ENCODE measurements at places on chromosomes 4 and X. TPM values are rescaled to one million over a fixed set of nuclear protein-coding genes. Genes with fewer than 3 reads are reported as not detected.

- peak; percentile 78 for DNase-seq
Observed at GRCh38 chr4:140237616-140238350, 83.8 kb upstream of the MAML3 start.

DNA sequence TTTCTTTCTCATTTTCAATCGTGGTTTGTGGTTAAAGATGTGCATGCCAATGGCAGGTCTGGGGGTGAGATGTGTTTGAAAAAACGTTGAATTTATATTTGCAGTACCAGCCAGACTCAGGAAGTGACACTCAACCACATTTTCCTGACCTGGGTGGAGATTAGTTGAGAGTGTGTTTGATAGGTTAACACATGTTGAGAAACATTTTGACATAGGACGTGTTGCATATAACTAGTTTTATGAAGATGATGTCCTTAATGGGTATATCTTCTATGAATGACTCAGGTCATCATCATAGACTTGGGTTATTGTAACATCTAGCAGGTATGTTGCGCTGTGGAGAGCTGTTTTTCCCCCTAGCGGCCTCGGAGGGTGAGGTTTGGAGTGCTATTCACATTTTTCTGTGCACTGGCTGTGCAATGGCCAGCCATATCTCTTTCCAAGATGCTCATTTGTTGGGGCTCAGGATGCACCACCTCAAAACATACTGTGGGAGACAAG lies 21.7 kb upstream of the CD38 start:
- DNase-seq = no peak

GRCh38 chr4:133581996-133582619 lies 433.0 kb downstream of the PCDH10 start:
- DNase-seq = no peak

DNA sequence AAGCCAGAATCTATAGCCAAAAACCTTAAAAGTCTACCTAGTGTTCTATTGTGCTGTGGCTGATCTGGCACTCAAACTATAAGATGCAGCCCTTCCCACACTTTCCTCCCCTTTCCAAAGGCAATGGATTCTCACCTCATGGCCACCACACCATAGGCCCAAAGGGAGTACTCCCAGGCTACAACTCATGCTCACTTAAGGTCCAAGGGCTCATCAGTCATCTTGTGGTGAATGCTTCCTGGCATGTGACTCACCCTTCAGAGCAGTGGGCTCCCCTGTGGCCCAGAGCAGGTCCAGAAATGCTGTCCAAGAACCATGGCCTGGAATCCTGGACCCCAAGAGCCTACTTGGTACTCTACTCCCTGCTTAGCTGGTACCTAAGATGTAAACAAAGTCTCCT lies 181.0 kb downstream of the CHRDL1 start:
- DNase-seq = no peak

DNA sequence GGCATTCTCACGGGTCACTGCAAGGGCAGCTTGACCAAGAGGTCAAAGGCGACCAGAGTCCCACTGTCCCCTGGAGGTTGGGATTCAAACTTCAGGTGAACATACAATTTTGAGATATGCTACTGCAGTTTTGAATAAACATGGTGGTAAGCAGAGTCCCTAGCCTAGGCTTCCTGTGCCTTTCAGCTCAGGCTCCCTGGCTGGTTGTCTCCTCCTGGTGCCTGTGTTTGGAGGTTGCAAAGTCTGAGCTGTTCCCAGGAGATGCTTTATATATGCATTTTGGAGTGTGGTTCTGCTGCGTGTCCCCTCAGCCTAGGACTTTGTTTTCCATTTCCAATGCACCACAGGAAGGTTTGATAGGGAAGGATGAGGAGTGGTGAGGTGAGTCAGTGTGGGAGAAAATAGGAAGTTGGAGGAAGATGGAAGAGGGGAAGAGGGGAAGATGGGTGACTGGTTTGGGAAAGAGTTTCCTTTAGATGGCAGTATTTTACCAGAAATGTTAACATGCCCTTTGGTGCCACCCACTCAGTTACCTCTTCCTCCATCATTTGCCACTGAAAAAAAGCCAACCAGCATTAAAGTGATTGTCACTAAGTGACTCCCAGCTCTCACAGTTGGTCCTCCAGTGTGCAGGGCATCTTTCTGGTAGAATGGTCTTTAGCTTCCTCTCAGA lies 211.7 kb upstream of the AGTR2 start:
- no peak for DNase-seq

DNA sequence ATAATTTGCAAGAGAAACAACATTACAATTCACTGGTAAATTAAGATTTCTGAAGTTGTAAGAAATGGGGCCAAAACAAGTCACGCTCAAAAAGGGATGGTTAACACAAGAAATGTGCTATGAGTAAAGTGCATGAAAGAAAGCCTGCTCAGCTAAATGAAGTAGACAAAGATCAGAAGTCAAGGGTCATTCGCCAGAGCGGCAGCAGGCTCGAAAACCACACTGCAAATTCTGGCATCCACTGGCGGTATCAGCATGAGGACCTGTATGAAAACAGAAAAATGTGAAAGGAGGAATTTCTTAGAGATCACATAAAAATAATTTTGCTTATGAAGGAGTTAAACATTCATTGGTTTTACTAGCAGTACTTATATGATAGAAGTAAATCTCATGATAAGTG lies 49.6 kb downstream of the FBXL5 start:
- DNase-seq = no peak

- DNase-seq = no peak
Observed at GRCh38 chr4:33841120-33841519, 2403.2 kb downstream of the ARAP2 start.

CC2D2A gene
- polyA plus RNA-seq = 50.3 TPM

DNA sequence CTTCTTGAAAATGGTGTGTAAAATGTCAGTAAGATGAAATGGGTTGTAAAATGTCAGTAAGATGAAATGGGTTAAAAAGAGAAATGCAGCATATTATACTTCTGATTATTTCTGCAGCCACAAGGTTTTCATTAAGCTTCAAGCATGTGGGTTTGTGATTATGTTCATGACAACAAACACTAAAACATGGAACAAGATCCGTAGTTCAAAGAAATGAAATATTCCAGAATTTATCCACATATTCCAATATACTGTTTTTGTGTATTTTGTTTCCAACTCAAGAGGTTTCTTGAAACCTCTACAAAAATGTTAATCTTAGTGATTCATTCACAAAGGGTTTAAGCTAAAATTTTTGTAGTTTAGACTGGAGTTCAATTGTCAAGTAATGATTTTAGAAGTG lies 84.0 kb downstream of the ADAMTS3 start:
- DNase-seq = no peak

DNA sequence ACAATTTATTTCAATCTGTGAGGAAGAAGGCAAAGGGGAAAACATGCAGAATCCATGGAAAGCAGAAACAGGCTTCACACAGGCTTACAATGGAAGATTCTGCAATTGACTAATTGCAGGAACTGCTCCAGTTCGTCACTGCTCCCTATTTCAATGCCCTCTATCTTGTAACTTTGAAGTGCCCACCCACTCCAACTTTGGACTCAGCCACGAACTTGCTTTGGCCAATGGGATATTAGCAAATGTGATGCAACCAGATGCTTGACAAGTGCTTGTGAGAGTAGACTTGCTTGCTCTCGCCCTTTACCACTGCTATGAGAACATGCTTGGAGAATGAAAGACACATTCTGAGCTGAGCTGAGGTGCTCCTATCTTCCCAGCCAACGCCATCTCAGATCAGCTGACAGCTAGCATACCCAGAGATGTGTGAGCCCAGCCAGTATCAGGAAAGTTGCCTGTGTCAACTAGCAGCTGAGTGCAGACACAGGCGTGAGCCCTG lies 105.7 kb upstream of the PTCHD1 start:
- DNase-seq = no peak

KCTD8 gene
- not detected for polyA plus RNA-seq

DNA sequence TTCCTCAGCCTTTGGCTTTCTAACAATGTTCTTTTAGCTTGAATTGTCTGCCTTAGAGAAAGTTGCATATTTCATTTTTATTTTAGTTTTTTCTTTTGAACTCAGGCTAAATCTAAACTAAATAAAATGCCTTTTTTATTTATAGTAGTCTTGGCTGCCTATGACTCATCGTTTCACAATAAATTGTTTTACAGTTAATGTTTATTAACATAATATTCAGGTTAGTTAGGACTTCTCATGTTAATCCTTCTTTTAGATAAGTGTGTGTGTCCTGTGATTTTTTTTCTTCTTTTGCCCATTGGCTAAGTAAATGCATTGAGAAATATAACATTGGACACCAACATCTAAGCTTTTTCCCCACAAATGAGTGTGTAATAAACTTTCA lies 1.6 kb downstream of the RP2 start:
- DNase-seq = no peak

ADH1A gene
- 12.5 TPM for polyA plus RNA-seq

DNA sequence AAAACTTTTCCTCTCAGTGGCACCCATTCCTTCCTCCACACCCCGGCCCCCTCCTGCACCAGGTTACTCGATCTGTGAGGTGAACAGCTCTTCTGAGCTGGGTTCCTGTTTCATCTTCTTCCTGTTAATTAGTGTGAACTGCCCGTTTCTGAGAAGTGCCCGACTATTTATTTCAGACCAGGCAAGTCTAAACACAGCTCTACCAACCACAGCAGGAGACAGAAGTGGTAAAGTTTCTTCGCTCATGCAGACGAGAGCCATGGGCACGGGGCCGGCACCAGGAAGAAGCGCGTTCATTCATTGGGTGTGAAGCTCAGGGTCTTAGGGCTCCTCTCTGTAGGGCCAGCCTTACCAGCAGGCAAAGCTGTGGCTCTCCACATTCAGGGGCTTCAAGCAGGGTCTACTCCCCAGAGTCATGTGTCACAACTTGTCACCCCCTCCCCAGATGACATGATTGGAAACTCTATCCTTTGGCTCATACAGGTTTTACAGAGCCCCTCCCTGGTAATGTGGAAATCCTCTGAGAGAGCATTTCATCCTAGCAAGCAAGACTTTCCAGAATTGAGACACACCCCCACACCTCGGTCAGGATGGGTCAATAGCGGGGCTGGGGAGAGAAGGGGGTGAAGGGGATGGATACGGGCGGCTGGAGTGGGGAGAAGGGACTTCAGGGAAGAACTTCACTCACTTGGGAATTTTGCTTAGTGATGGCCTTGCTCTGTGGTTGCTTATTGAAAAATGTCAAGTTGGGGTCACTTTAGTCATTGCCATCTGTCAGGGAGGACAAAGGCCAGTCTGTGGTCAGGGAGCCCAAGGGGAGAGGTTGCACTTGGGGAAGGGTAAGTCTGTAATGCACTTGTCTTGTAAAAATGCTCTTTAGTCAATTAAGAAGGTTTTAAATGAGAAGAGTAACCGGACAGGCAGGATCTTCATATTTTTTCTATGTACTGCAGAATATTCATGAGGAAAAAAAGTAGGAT lies 121.6 kb upstream of the TRIM2 start:
- DNase-seq = no peak

DNA sequence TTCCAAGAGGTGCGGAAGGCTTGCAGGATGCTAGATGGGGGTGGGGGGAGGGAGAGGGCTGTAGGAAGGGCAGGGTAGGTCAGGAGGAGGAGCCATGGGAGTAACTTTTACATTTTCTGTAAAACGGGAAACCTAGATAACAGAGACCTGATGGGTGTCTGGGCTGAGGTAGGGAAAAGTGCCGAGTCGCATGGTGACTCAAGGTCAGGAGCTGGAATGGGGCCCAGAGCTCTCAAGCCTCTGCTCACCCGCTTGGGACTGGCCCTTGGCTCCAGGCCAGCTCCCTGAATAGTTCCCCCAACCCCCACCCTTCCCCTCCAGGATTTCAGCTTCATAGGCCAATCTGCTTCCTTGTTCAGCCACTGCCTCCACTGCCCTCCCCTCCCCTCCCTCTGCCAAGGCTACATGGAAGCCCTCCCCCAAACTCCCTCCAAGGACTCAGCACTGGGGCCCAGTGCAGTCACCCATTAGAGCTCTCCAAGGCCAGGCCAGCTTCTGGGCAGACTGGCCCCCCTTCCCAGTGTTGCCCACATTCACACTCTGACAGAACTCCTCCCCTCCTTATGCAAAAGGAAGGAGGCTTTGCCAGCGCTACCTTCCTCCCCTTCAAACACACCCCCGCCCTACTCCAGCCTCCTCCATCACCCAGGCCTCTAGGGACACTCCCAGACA lies 43.6 kb downstream of the TSC22D3 start:
- DNase-seq = no peak

GRCh38 chrX:106170318-106170717 lies 2.2 kb downstream of the PWWP3B start:
- DNase-seq = no peak

NSG1 gene
- 58.2 TPM for polyA plus RNA-seq

C4orf50 gene
- polyA plus RNA-seq = 0.01 TPM

TMPRSS11D gene
- polyA plus RNA-seq = 0.48 TPM

MAGEB2 gene
- not detected for polyA plus RNA-seq

- no peak for DNase-seq
Observed at GRCh38 chr4:169114341-169114974, 104.4 kb upstream of the CBR4 start.

TASL gene
- polyA plus RNA-seq = 1.2 TPM

HSFX2 gene
- polyA plus RNA-seq = 0.55 TPM

CXorf38 gene
- polyA plus RNA-seq = 10.6 TPM

- no peak for DNase-seq
Observed at GRCh38 chr4:114857831-114858230, 255.6 kb downstream of the NDST4 start.

- no peak for DNase-seq
Observed at GRCh38 chrX:135596495-135596894, 76.0 kb downstream of the INTS6L start.

- no peak for DNase-seq
Observed at GRCh38 chrX:94302446-94302845, 628.4 kb downstream of the FAM133A start.

DNA sequence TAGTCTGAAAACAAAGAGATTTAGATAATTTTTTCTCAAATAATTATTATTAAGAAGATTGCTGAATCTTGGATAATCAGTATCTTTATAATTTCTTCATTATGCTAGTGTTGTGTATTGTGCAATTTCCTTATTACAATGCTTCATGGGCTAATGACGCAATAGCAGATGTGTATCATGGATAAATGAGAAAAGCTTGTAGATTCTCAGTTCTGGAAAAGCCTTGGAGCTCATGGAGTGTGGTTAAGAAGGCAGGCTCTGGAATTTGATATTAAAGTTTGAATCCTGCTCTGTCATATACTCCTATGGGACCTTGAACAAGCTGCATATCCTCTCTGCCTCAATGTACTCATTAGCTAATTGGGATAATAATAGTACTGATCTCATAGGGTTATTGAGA lies 18.9 kb upstream of the CXCL8 start:
- DNase-seq = no peak

MYOZ2 gene
- 0.06 TPM for polyA plus RNA-seq

GRCh38 chr4:13917015-13917414 lies 289.5 kb upstream of the BOD1L1 start:
- DNase-seq = no peak

GRCh38 chrX:107894038-107894437 lies 68.4 kb downstream of the MID2 start:
- DNase-seq = peak; percentile 21

- DNase-seq = no peak
Observed at GRCh38 chr4:123229286-123229685, 167.3 kb upstream of the SPRY1 start.
